ENCODE measurements at places on chromosomes 3 and 15.
A peak's percentile ranks its signal among the peaks of the same experiment; 100 is the strongest.

- DNase-seq, result no peak
Observed at GRCh38 chr15:86645925-86646500, 566.3 kb downstream of the AGBL1 start.

- no peak for DNase-seq
Observed at GRCh38 chr3:154981664-154982063, 98.5 kb upstream of the MME start.

DNA sequence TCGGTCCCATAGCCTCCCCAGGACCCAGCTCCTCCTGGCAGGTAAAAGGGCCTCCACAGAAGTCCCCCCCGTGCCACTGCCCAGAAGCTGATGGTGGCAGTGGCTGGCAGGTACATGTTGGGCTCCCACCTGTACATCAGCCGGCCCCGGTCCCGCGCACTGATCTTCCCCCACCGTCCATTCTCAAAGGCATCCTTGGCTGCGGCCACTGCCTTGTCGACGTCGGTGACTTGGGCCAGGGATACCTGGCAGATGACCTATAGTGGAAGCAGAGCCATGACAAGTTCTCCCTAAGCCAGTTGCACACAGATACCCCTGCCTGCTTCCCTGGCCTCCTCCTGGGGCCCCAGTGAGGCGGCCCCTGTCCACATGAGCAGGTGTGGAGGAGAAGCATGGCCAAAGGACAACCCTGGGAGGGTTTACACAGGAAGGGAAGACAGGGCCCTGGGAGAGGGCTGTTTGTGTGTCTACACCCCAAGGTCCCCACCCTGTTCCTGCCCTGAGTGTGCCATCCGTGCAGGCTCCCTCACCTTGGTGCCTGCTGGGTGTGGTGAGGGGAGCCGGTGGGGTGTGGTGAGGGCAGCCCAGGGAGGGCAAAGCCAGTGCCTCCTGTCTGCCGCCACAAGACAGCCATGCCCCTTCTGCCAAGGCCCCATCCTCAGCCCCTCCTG lies 44.8 kb downstream of the ALDH1L1 start:
- no peak for DNase-seq

DNA sequence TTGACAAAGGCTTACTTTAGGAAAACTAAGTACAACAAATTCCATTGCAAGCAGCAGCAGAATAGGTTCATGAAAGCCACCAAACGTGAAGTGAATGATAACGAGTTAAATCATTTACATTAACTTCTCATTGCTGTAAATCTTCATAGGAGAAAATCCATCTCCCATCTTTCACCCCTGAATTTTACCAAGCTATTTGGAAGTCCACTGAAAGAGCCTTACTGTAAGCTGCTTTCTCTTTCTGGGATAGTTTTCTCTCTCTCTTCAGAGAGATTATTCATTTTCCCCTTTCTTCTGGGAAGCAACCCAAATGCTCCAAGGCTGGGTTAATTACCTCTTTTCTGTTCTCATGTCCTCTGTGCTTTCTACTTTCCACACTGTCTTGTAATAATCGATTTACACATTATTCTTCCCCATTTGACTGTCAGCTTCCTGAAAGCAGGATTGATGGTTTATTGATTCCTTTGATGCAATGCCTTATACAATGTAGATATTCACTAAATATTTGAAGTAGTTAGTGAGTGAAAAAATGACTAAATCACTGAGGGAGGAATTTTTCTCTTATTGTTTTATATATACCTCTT lies 914.3 kb upstream of the ARPP21 start:
- no peak for DNase-seq

DNA sequence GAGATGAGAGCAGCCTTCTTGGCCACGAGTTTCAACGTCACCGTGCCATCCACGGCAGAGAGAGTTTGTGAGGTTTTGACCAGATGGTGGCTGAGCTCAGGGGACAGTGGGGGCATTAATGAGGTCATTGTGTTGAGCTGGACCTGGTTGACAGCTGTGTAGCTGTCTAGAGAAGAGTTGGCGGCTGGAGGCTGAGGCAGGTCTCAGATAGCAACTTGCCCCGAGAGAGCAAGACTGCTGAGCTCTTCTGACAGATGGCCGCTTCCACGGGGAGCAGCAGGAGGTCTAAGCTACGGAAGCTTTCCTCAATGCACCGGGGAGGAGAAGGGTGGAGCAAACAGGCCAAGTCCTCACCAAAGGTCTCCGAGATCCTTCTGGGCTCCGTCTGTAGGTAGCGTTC lies 44.8 kb upstream of the EIF5A2 start:
- DNase-seq, result peak; percentile 44

GRCh38 chr3:26623419-26624208 lies 1.0 kb downstream of the LRRC3B start:
- no peak for DNase-seq
